ENCODE measurements at places on chromosomes 7 and 10. TPM values are rescaled to one million over a fixed set of nuclear protein-coding genes. Genes with fewer than 3 reads are reported as not detected.

DNA sequence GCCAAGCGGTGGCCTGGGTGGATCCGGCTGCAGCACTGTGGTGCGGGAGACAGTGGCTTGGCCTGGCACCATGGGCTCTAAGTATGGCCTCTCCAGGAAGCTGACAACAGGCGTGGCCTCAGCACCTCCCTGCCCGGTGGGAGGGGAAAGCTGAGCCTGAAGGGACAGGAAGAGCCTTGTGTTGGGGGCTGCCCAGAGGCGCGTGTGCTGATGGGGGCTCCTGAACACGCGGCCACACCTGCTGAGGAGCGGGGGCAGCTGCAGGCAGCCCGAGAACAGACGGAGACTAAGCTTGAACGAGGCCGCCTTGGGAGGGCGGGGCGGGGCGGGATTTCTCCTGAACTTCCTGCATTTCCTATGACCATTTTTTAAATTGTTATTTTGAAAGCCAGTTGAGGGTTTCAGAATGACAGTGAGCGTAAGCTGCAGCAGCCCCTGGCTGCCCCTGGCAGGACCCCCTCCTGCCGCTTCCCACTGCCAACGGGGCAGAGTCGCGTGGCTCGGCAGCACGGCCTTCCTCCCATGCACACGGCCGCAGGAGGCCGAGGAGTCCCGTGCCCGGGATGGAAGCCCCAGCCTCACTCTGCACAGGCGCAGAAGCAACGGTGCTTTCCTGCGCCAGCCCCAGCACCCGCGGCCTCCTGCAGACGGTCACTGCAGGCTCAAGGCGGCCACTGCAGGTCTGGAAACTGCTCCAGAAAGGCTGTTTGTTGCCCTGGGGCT, 43.2 kb downstream of the DPYSL4 start:
- DNase-seq: no peak
- H3K27me3 ChIP-seq: no peaks in the 10 kb centered on the region
- H3K27ac ChIP-seq: no peak overlapping the region
- H3K4me1 ChIP-seq: no peaks in the 10 kb centered on the region
- no peak overlapping the region for H3K4me3 ChIP-seq

GRCh38 chr10:110901954-110902819, 16.8 kb downstream of the BBIP1 start:
- H3K4me3 ChIP-seq: no peak overlapping the region
- DNase-seq: no peak
- peaks cover 2% of the 10 kb centered on the region for H3K4me1 ChIP-seq
- no peaks in the 10 kb centered on the region for H3K27me3 ChIP-seq

DNA sequence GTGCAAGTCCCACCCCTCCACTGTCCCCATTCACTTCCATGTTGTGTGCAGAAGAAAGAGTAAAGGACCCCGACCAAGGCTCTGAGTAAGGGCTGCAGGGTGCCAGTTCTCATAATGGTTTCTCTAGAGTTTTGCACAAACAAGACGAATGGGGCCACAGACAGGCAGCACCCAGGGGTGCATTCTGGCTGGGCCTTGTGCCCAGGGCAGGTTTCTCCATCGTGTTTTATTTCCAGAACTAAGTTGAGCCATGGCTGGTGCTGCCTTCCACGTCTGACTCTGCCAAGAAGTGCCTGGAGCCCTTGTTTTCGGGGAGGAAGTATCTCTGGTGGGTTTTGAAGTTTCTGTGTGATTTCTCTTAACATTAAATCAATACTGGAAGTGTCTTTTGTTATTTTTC, 95.0 kb upstream of the SDK1 start:
- H3K4me1 ChIP-seq: 0 out of 2 replicates have a peak, but pooled peaks cover under 1% of the 10 kb centered on the region
- no peaks in the 10 kb centered on the region for H3K27me3 ChIP-seq
- H3K27ac ChIP-seq: no peak overlapping the region
- H3K36me3 ChIP-seq: no peaks in the 10 kb centered on the region
- no peak for DNase-seq
- H3K4me3 ChIP-seq: no peak overlapping the region

DNA sequence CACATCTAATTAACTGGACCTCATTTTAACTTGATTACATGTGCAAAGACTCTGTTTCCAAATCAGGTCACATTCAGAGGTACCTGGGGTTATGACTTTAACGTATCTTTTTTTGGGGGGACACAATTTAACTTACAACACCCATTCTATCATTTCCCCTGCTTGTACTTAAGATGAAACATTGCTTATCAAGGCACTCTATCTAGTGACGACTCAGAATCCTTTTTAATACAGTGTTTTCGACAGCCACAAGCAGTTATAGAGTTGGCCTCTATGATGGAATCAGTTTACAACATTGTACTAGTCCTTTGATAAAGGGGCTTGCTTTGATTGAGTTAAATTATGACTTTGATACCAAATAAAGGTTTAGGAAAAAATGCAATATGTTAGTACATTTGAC, 22.7 kb downstream of the BBS9 start:
- 0 out of 2 replicates have a peak, but pooled peaks cover 1% of the 10 kb centered on the region for H3K36me3 ChIP-seq
- no peak for DNase-seq
- no peak overlapping the region for H3K4me3 ChIP-seq
- no peaks in the 10 kb centered on the region for H3K27me3 ChIP-seq
- no peak overlapping the region for H3K27ac ChIP-seq

DNA sequence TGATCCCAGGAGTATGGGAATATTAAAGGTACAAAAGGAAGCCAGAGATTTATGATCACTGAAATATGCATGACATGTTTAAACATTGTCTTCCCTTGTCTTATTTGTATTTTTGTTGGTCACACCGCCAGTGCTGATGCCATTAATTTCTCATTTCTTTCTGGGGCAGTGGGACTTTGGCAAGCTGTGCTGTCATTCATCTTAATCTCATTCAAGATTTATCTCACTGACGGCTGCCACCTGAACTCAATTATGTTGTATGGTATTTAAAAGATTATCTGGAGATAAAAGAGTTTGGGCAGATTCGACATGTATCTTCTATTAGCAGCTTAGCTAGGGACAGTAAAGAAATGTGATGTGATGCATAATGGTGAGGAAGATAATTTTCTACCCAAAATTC, 284.9 kb upstream of the PLXDC2 start:
- H3K36me3 ChIP-seq: no peaks in the 10 kb centered on the region
- no peak overlapping the region for H3K27ac ChIP-seq
- H3K27me3 ChIP-seq: no peaks in the 10 kb centered on the region
- H3K4me1 ChIP-seq: no peaks in the 10 kb centered on the region

DNA sequence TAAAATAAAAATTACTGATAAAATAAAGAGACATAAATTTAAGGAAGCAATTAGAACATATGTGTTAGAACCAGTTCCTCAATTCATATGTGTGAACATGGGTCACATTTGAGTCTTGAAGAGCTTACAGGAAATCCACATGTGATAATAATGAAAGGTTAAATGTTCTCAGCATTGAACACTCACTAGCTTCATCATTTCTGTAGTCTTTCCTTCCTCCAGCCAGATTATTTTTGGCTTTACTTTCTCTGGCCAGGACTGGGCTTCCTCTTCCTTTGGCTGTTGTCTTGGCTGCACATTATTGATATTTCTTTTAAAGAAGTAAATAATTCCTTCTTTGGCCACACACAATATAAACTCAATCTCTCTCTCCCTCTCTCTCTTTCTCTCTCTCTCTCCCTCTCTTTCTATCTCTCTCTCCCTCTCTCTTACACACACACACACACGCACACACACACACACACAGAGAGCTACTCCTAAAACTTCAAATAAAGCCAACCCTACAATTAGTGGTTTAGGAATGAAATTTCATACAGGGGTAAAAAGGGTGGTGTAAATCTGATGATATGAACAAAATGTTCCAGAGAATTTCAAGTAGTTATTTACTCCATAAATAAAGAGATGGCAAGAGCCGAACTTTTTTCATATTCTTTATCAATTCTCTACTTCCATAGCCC, 171.2 kb downstream of the REEP3 start:
- no peaks in the 10 kb centered on the region for H3K4me1 ChIP-seq
- no peaks in the 10 kb centered on the region for H3K36me3 ChIP-seq
- no peak overlapping the region for H3K27ac ChIP-seq
- H3K27me3 ChIP-seq: no peaks in the 10 kb centered on the region

The ADCYAP1R1 gene
- not detected for polyA plus RNA-seq

Data from HepG2 (cell line).